ENCODE measurements at places on chromosomes 6 and 20. TPM values are rescaled to one million over a fixed set of nuclear protein-coding genes. Genes with fewer than 3 reads are reported as not detected.

The GTSF1L gene
- 0.32 TPM for total RNA-seq

The KCNK15 gene
- total RNA-seq, result under 0.01 TPM

The NRSN1 gene
- total RNA-seq, result not detected

The PACSIN1 gene
- total RNA-seq, result not detected

The PLA2G7 gene
- total RNA-seq, result not detected

The FRS3 gene
- 0.32 TPM for total RNA-seq

The SLC32A1 gene
- total RNA-seq, result not detected

The CASS4 gene
- total RNA-seq, result not detected

The CABLES2 gene
- total RNA-seq, result 1.2 TPM

The PRKN gene
- total RNA-seq, result 0.15 TPM

The TMEM170B gene
- 3.6 TPM for total RNA-seq

The SLCO4A1 gene
- total RNA-seq, result 3.6 TPM

The NKX2-2 gene
- total RNA-seq, result not detected

The ANGPT4 gene
- total RNA-seq, result not detected

The SESN1 gene
- 18.8 TPM for total RNA-seq

The ISM1 gene
- total RNA-seq, result not detected

The COL9A1 gene
- not detected for total RNA-seq

The ULBP2 gene
- total RNA-seq, result 9.6 TPM

The SLC2A10 gene
- total RNA-seq, result 13.3 TPM

The MRAP2 gene
- total RNA-seq, result 18.8 TPM

The RBPJL gene
- total RNA-seq, result not detected

The NKX2-4 gene
- total RNA-seq, result not detected

The ARMC2 gene
- total RNA-seq, result 0.65 TPM

The PGC gene
- not detected for total RNA-seq
